ENCODE measurements at places on chromosomes 5 and 9.

DNA sequence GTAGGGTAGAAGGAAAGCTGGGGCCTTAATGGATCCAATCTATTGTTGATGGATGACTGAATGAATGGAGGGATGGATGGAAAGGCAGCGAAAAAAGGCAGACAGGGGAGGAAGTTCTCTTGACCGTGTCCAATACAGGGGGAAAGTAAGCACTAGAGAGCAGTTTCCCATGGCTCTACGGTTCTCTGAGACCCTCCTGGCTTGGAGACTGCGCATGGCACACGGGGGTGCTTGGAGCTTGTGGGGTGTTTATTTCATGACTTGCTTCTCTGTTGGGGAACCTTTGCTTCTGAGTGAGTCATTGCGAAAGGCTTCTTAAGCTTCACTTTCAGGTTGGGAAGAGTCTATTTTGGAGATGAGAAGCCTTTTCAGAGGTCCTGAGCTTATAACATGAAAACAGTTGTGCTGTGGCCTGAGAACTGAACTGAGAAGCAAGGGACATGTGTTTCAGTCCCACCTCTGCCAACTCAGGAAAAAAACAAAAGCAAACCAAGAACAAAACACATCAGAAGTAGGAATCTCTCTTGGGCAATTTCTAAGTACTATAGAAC lies 12.8 kb upstream of the TEX48 start:
- H3K4me3 ChIP-seq, result no peak overlapping the region
- H3K27me3 ChIP-seq, result no peaks in the 10 kb centered on the region
- H3K36me3 ChIP-seq, result no peaks in the 10 kb centered on the region
- no peak for DNase-seq

DNA sequence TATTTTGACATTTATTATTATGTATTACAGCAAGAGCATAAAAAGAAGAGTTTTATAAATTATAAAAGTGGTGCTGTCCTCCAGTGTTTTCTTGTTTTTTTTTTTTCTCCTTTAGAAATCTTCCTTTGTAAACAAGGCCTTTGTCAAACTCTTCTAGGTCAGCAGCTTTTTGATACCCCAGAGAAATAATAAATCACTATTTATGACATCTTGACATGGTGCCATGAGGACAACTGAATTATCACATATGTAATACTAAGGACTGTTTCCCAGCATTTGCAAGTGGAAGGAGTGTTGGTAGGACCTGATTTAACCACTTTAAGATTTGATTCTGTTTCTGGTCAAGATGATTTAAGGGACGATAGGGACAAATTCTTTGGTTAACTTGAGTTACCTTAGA lies 4.6 kb downstream of the SMARCA2 start:
- peak overlapping the region; percentile 96 for H3K27ac ChIP-seq
- H3K4me1 ChIP-seq, result peaks cover 55% of the 10 kb centered on the region
- no peak overlapping the region for H3K4me3 ChIP-seq
- no peaks in the 10 kb centered on the region for H3K36me3 ChIP-seq
- no peaks in the 10 kb centered on the region for H3K27me3 ChIP-seq
- DNase-seq, result no peak

GRCh38 chr5:122129306-122129705 lies at the start of gene ZNF474:
ZNF474 (plus strand) TSS chr5:122129546; CDS start chr5:122151991, 22,445 bp downstream.
- H3K4me3 ChIP-seq, result no peak within 1 kb of the TSS
- peak within 1 kb of the TSS; percentile 57 for H3K27ac ChIP-seq
- H3K27me3 ChIP-seq, result no peaks in the 10 kb centered on the region
- H3K36me3 ChIP-seq, result no peaks in the 10 kb centered on the region
- DNase-seq, result peak; percentile 20
- peaks cover 9% of the 10 kb centered on the region for H3K4me1 ChIP-seq

- H3K4me1 ChIP-seq, result peaks cover 11% of the 10 kb centered on the region
- no peak for DNase-seq
- H3K27me3 ChIP-seq, result no peaks in the 10 kb centered on the region
- H3K36me3 ChIP-seq, result no peaks in the 10 kb centered on the region
- H3K27ac ChIP-seq, result no peak overlapping the region
Observed at GRCh38 chr9:76608575-76609273, 149.7 kb downstream of the GCNT1 start.

GRCh38 chr5:101284736-101285375 lies 381.8 kb upstream of the ST8SIA4 start:
- H3K27ac ChIP-seq, result no peak overlapping the region
- H3K36me3 ChIP-seq, result no peaks in the 10 kb centered on the region
- no peak overlapping the region for H3K4me3 ChIP-seq
- H3K4me1 ChIP-seq, result no peaks in the 10 kb centered on the region

GRCh38 chr5:126514558-126515141 lies 80.4 kb downstream of the ALDH7A1 start:
- H3K27me3 ChIP-seq, result no peaks in the 10 kb centered on the region
- H3K4me3 ChIP-seq, result no peak overlapping the region
- H3K36me3 ChIP-seq, result no peaks in the 10 kb centered on the region

DNA sequence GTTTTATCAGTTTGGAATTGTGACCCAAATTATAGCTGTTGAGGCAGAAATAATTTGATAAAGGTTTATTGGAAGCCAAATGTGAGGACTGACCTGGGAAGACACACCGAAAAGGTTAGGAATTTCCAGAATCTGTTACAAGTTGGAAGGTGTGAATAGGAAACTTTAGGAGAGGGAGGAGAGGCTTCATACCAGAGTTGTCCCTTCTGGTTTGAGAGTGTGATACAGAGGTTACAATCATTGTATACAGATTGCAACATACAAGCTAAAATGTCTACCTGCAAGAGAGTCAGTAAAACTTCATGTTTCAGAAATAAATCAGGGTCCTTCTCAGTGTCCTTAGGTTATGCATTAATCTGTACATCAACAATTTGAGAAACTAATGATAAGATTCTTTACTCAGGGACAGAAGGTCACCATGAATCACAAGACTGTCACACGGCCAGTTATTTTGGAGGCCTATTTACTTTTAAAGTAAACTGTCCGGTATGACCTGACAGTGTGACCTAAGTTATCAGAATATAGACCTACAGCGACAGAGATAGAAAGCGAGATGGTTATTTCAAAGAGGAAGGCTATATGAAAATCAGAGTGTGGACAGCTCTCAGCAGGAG lies 204.9 kb upstream of the CTNND2 start:
- peaks cover 25% of the 10 kb centered on the region for H3K4me1 ChIP-seq
- H3K27ac ChIP-seq, result no peak overlapping the region
- H3K36me3 ChIP-seq, result no peaks in the 10 kb centered on the region
- no peak for DNase-seq
- H3K27me3 ChIP-seq, result no peaks in the 10 kb centered on the region

DNA sequence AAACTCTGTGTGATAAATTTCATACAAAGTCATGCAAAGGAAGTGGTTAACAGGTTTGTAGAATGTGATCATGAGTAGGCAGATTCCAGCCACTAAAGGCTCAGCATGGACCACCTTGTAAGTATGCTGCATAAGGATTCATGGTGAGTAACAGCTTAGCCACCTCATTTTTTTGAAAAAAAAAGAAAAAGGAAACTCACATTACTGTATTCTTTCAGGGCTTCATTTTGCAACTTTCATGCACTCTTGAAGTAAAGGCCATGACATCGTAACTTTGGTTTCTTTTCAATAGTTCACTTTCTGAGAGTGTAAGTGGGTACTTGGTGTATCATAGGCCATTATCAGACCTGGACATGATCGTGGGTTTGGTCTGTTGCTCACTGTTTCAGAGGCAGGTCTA lies 175.1 kb downstream of the PCSK1 start:
- no peaks in the 10 kb centered on the region for H3K4me1 ChIP-seq
- no peaks in the 10 kb centered on the region for H3K36me3 ChIP-seq
- H3K4me3 ChIP-seq, result no peak overlapping the region
- no peaks in the 10 kb centered on the region for H3K27me3 ChIP-seq
- DNase-seq, result no peak
- no peak overlapping the region for H3K27ac ChIP-seq

DNA sequence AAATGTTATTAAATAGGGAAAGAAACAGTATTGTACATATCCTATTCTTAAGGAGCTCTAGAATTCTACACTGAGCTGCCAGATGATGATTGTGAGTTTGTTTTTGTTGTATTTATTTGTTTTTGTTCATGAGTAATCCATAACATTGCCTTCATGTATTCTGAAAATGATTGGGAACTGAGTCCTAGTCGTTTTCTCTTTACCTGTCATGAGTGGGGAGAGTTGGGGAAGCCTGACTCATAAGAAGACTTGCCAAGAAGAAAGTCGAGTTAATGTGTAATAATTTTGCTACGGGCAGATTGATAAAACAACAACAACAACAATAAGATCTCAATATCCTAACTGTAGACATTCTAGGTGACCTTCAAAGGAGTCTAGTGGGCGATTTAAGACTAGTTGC lies 103.8 kb downstream of the ANKRD55 start:
- no peaks in the 10 kb centered on the region for H3K27me3 ChIP-seq
- no peaks in the 10 kb centered on the region for H3K4me1 ChIP-seq
- no peak for DNase-seq
- no peaks in the 10 kb centered on the region for H3K36me3 ChIP-seq
- no peak overlapping the region for H3K4me3 ChIP-seq

DNA sequence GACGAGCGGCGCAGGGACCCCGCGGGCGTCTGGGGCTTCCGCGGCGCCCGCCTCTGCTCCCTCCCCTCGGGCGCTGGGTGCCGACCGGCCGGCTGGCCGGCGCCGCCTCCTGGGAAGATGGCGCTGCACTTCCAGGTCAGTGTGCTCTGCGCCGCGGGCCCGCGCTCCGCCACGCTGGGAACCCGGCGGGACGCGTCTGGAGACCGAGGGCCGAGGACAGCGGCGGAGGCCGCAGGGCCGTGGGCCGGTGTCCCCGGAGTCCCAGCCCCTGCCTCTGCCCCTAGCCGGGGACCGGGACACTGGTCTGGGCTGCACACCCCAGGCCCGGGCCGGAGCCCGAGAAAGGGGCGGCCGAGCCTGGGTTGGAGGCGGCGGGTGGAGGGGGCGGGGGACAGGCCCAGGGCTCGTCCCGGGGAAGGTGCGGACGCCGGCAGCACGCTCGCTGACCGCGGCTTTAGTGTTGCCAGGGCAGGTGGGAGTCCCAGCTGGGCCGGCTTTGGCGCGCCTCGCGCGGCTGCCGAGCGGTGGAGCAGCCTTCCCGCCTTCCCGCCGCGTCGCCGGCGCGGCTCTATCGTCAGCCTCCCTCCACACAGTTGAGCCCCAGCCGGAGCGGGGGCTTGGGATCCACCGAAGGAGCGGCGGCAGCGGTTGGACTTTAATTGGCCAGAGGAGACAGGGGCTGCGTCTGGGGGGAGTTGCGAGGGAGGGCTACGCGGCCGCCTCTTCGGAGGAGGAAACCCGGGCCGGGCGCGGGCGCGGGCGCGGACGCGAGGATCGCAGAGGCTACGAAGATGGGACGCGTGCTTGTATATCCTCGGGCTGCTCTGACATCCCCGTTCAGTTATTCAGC lies at the start of gene RANBP17:
RANBP17 (plus strand) TSS at position 102 of the 850 bp plus-strand sequence.
- peak; percentile 25 for DNase-seq
- peaks cover 5% of the 10 kb centered on the region for H3K27me3 ChIP-seq
- H3K36me3 ChIP-seq, result no peaks in the 10 kb centered on the region

GRCh38 chr5:55205001-55205400 lies 22.1 kb downstream of the MCIDAS start:
- no peak overlapping the region for H3K4me3 ChIP-seq
- H3K27ac ChIP-seq, result no peak overlapping the region
- peaks cover 39% of the 10 kb centered on the region for H3K27me3 ChIP-seq
- H3K4me1 ChIP-seq, result no peaks in the 10 kb centered on the region

GRCh38 chr5:171499611-171500010 lies 80.2 kb downstream of the FGF18 start:
- DNase-seq, result no peak
- H3K4me3 ChIP-seq, result no peak overlapping the region
- H3K36me3 ChIP-seq, result no peaks in the 10 kb centered on the region
- no peaks in the 10 kb centered on the region for H3K27me3 ChIP-seq
